ENCODE measurements at places on chromosomes 13 and 19.

DNA sequence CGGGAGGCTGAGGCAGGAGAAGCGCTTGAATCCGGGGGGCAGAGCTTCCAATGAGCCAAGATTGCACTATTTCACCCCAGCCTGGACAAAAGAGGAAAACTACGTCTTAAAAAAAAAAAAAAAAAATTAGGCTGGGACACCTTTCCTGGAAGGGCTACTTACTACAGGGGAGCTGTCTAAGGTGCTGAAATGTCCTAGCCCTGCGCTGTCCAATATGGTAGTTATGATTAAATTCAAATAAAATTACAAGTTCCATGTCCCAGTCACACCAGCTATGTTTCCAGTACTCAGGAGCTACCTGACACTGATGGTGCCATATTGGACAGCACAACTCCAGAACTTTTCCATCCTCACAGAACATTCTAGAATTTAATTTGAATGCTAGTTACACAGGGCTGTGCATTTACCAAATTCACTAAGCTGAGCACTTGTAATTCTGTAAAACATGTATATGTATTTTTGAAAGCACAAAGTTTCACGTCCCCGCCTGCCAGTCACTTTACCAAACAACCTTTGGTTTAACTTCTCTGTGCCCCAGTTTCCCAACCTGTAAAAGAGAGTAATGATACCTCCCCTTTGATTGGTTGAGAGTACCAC lies 9.2 kb upstream of the ZSCAN22 start:
- peak; percentile 23 for DNase-seq

DNA sequence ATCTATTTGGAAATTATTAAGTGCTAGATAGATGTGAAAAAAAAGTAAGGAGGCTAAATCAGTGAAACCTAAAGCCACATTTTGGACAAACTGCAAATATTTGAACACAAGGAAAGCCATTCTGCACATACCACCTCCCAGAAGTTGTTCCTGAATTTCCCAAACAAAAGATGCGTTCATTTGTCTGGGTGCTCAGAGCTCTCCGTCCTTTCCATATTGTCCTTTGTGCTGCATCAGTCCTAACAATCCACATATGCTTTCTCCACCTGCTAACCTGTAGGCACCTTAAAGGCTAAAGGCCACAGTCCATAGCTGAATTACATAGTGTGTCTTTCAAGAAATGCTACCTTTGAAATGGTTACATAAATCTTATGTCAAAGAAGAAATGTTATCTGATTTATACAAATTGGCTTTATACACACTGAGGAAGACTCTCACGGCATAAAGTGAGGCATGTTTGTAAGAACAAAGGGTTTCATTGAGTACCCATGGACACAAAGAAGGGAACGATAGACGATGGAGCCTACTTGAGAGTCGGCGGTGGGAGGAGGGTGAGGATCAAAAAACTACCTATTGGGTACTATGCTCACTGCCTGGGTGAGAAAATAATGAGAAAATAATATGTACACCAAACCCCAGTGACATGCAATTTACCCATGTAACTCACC lies 182.0 kb downstream of the RGCC start:
- DNase-seq: no peak

DNA sequence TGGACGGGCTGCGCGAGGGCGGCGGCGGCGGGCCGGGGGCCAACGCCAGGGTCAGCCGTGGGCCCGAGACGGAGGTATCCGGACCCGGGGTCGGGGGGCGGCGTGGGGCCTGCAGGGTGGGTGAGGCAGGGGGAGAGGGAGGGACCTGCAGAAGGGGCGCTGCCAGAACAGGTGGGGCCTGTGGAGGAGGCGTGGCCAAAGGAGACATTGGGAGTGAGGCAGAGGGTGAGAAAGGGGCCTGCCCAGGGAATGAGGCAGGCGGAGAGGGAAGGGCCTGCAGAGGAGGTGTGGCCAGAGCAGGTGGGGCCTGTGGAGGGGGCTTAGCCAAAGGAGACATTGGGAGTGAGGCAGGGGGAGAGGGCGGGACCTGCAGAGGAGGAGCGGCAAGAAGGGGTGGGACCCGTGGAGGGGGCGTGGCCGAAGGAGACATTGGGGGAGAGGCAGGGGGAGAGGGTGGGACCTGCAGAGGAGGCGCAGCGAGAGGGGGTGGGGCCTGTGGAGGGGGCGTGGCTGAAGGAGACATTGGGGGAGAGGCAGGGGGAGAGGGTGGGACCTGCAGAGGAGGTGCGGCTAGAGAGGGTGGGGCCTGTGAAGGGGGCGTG lies 4.2 kb downstream of the PRR36 start:
- DNase-seq: peak; percentile 45

DNA sequence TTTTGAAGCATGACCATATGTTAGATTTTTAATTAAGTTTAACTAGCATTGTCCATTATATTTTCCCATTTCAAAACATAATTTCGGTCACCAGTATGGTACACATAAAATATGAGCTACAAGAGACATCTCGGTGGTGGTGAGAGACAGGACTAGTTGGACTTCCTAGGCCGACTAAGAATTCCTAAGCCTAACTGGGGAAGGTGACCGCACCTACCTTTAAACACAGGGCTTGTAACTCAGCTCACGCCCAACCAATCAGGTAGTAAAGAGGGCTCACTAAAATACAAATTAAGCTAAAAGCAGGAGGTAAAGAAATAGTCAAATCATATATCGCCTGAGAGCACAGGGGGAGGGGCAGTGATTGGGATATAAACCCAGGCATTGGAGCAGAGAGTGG lies 22.9 kb downstream of the DNAJC15 start:
- DNase-seq: no peak

DNA sequence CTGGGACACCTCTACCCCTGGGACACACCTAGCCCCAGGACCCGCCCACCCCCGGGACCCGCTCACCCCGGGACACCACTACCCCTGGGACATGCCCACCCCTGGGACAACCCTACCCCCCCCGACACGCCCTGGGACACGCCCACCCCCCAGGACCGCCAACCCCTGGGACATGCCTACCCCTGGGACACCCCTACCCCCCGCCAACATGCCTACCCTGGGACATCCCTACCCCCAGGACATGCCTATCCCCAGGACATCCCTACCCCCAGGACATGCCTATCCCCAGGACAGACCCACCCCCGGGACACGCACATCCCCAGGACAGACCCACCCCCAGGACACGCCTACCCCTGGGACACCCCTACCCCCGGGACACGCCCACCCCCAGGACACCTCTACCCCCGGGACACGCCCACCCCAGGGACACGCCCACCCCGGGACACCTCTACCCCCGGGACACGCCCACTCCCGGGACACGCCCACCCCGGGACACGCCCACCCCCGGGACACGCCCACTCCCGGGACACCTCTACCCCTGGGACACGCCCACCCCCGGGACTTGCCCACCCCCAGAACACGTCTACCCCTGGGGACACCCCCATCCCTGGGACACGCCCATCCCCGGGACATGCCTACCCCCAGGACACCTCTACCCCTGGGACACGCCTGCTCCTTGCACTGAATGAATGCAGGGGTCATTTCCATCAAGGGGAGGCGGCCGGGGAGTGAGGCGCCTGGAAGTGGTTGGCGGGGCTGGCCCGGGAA lies 32.3 kb downstream of the ADPRHL1 start:
- no peak for DNase-seq

- DNase-seq: peak; percentile 67
Measured at GRCh38 chr19:48419158-48419920, 25.9 kb downstream of the GRIN2D start.

DNA sequence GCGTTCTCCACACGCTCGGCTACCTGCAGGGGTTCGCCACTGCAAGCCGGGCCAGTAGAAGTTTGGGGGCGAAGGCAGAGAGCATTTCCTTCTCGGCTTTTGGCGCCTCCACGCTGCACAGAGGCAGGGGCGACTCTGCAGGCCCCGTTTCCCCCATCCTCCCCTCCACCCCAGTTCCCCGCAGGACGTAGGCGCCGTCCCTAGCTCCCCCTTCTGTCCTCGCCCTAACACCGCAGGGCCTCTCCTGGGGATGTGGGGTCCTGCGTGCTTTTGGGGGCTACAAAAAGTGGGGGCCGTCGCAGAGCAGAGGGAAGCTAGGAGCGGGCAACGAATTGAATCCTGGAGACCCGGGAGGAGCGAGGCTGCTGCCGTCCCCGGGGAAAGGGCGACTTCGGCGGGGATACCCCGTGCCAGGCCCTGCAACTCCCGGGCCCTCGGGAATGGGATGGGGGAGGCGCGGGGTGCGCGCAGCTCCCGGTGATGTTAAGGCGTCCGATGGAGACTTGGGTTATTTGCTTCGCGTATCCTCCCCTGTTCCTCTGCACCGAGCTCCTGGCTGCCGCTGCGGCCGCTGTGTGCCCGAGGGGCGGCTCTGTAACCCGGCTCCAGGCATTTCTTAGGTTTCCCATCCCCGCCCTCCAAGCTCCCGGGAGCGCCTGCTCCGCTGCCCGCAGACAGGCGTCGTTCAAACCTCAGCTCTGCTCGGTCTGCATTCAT lies 255.9 kb upstream of the SOX21 start:
- no peak for DNase-seq

- peak; percentile 63 for DNase-seq
Measured at GRCh38 chr19:3098515-3099346, 4.6 kb downstream of the GNA11 start.

GRCh38 chr13:97259798-97260714 lies 37.9 kb downstream of the MBNL2 start:
- peak; percentile 28 for DNase-seq

- no peak for DNase-seq
Measured at GRCh38 chr19:51091126-51091525, 8.4 kb upstream of the KLK14 start.

DNA sequence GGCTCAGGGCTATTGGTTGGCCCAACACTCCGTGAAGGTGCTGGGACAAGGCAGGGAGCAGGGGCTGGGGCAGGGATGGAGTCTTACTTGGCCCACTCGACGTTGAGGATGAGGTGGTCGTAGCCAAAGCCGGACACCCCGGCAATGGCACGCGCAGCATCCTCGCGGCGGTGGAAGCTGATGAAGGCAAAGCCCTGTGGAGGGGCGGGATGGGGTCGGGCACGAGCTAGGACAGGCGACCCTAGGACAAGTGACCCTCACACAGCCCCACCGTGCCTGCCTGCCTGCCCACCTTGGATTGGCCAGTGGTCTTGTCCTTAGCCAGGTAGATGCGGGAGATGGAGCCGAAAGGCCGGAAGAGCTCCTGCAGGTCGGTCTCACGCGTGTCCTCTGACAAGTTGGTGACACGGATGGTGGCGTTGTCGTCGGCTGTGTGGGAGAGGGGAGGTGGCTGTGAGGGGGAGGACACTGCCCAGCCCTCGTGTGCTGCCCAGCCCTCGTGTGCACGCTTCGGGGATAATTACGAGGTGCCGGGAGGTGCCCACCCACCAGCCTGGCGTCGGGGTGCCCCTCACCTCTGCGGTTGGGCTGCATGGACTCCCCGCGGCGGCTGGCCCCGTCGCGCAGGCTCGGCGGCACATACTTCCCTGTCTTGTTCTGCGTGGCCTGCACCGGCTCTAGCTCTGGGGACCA lies 4.0 kb downstream of the P2RY11 start:
- DNase-seq: no peak

DNA sequence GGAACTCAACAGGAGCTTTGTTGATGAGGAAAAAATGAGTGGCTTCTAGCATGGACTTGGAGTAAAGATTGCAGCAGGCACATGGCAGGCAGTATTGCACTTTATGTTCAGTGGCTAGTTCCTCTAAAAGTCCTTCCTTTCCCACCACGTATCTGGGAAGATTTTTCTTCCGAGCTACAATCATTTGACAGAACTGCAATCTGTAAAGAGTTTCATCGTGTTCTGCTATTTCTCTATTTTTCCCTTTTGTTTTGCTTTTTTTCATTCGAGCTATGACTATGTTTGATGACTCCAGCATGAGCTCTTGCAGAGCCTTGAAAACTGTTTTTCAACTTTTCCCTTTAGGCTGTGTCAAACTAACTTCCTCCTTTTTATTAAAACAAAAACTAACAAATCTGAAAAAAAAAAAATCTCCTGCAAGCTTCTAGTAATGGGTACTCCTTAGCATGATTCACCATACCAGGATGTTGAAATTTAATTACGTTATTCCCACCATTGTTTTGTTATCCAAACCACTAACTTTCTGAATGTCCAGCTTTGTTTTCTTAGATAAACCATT lies 12.3 kb downstream of the CLDN10 start:
- DNase-seq: peak; percentile 96

- peak; percentile 70 for DNase-seq
Measured at GRCh38 chr19:850221-850978, 1.7 kb upstream of the ELANE start.
